ENCODE measurements at places on chromosomes 2 and 18.

GRCh38 chr2:240567872-240568677, at the start of gene RNPEPL1:
RNPEPL1 (plus strand) TSS chr2:240568484; CDS start chr2:240568587, 103 bp downstream.
- no peak for DNase-seq

GRCh38 chr18:44624052-44624451, 56.6 kb upstream of the SETBP1 start:
- no peak for DNase-seq

DNA sequence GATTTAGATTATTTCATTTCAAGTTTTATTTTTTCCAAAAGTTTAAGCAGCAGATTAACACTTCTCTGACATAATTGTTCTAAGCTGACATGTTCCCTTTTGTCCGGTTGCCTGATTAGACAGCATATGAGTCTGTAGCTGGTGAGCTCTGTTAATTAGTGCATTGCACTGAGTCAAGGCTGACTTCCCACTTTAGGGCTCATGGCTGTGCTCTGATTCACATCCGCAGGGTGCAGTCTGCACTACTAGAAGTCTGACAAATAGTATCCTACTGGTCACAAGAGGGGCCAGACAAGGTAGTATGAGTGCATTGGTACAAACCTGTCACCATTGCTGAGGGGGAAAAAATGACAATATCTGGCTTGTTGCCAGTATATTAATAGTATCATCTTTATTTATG, 443.9 kb upstream of the ZNF804A start:
- DNase-seq: no peak

- DNase-seq: no peak
Observed at GRCh38 chr2:239285071-239285931, 115.5 kb downstream of the HDAC4 start.

- DNase-seq: no peak
Observed at GRCh38 chr2:204695506-204695905, 150.2 kb downstream of the PARD3B start.

GRCh38 chr18:26617151-26617554, 68.8 kb upstream of the KCTD1 start:
- no peak for DNase-seq

DNA sequence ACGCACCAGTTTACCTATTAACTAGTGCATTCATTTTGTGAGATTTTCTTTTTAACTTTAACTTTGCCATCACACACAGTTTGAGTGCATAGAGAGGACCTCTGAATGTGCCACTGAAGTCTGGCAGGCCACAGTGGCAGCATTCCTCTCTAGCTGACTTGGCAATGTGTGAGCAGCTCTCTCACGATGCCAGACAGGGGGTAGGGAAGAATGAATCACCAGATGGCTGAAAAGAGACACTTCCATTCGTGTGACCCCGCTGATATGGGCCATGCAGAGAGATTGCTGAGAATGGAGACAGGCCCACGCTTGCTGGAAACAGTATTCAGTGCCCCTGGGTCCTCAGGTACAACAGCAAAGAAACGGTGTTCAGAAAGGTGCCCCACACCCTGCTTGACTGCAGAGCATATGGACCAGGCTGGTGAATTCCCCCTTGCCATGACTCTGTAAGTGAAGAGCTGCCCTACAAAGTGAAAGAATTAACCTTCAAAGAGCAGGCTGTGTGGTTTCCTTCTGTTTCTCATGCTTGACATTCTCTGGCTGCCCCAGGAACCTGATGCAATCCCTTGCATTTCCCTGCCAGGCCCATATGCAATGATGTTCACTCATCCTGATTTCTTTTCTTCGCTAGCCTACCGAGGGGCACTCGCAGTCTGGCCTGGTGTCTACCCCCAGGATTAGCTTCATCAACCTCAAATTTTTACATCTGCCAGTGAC, 236.1 kb downstream of the CDH20 start:
- no peak for DNase-seq

GRCh38 chr2:203681978-203682377, 24.5 kb upstream of the CD28 start:
- no peak for DNase-seq

DNA sequence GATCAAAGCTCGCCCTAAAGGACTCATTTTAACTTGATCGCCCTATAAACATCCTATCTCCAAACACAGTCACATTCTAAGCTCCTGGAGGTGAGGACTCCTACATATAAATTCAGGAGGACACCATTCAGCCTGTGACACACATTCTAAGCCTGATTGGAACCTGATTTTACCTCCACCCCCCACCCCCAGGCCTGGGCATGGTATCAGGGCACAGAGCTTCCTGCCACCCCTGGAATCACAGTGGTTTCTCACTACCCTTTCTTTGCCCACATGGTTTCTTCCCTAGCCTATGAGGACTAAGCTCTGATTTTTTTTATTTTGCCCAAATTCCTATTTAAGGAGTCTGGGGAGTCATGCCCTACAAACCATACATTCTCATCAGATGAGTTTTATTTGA, 428.1 kb upstream of the ID2 start:
- no peak for DNase-seq

GRCh38 chr2:174779361-174779928, 15.2 kb upstream of the CHRNA1 start:
- DNase-seq: no peak

GRCh38 chr2:231687133-231687852, 21.0 kb upstream of the PTMA start:
- DNase-seq: no peak
